ENCODE measurements at places on chromosomes 7 and 10.

DNA sequence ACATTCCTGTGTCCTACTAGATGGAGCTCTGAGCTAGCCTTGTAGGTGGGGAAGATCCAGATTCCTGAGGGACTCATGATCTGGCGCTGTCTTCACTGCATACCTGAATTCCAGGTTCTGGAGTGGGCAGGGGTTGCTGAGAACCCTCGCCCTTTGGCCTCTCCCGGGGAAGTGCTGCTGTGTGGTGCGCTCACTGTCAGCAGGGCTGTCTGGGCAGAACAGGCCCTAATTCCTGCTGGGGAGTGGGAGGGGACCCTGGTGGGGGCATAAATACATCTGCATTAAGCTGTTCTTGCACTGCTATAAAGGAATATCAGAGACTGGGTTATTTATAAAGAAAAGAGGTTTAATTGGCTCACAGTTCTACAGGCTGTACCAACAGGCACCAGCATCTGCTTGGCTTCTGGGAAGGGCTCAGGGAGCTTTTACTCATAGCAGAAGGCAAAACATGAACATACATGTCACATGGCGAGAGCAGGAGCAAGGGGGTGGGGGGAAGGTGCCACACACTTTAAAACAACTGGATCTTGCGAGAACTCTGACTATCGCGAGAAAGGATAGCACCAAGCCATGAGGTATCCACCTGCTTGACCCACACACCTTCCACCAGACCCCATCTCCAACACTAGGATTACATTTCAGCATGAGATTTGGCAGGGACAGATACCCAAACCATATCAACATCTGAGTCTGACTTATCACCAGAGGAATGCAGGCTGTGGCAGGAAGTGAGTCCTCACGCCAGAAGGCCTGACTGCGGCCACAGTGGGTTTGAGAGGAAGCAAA, 115.0 kb downstream of the ADCY1 start:
- DNase-seq: no peak

- DNase-seq: no peak
These were observed 75.2 kb downstream of the TRIL start for GRCh38 chr7:28882869-28883470.

- no peak for DNase-seq
These were observed 16.9 kb downstream of the SMURF1 start for GRCh38 chr7:99126921-99127553.

DNA sequence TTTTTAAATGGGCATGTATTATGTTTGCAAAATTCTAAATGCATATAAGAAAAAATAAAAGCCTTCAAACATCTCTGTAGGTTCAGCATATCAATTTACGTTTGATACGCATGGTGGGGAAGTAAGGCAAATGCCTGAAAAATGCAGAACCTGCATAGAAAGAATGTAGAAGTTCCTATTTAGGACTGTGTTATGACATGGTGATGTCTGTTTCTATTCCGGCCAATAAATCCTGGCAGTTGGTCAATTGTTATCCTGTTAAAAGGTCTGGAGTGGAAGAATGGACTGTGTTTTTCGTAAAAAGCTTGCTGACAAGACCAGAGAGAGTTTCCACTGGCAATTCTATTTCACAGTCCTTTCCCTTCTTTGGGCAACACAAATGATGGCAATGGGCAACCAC, 49.6 kb upstream of the CAV2 start:
- DNase-seq: no peak

GRCh38 chr7:102152672-102153598, 133.7 kb upstream of the SH2B2 start:
- no peak for DNase-seq
